Central memory CD4-positive, alpha-beta T cell (primary cell): ENCODE measurements at places on chromosomes 7 and 10.

DNA sequence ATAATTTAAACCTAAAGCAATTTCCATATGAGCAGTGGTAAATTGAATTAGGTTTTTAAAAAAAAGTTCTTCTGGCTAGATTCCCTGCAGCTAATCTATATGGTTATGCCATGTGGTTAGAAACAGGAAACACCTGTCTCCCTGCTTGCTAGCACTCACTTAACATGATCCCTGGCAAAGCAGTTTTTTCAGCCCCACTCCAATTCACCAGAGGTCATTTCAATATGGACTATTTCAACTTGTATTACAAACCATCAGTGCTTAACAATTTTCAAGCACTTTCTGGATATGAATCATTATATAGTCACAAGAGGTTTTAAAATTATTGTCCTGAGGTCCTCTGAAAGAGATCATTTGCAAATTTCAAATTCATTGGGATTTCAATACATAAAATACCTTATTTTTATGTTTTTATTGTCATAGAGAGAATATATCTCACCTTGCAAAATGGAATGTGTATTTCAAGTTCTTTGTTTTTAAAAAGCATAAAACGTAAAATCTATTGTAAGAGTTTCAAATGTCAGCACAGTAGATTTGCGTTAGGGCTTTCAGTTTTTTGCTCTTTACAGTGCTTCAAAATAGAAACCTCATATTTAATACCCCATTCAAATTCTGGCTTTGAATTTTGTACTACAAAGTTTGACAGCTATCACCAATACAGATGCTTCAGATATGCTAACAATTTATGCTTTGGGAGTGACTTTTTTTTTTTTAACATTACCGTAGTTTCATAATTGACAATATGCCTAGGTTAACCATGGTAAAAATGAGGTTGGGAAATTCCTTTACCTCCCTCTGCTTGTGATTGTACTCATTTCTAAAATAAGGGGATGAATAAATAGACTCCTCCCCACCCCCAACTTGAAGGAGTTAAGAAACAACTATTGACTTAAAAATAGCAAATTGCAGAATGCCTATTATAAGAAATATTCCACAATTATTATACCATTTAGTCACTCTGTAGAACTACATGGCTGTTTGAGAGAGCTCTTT, 117.5 kb upstream of the HGF start:
- no peak for DNase-seq

DNA sequence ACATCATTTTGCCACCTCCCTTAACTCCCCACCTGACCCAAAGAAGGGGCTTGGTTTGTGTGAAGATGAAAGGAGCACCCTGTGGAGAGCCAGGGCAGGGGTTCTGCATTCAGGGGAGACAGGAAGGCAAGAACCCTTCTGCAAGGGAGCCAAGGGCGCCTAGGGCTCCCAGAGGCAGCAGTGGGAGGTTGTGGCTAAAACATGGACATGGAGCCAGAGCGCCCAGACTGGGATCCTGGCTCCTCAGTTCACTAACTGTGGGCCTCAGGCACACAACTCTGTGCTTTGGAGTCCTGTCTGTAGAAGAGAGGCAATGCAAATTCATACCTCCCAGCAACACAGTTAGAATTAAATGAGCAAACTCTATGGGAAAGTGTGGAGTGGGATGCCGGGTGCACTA, 123.1 kb upstream of the MACROH2A2 start:
- no peak for DNase-seq

- DNase-seq: no peak
Observed at GRCh38 chr7:139708541-139708940, 69.3 kb downstream of the HIPK2 start.

DNA sequence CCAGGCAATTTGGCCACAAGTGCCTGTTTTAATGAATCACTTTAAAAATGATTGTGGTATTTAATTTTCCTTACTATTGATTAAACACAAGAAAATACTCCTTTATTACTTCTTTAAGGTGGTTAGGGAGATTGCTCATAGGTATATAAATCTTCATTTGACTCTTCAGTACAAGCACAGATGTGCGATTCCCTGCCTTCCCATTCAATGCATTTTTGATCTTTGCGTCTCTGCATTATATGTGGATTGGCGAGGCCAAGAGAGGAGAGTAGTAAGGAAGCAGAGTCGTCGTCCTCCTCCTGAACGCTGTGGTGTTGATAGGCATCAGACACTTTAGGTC, 683.7 kb downstream of the LRMDA start:
- DNase-seq: no peak

DNA sequence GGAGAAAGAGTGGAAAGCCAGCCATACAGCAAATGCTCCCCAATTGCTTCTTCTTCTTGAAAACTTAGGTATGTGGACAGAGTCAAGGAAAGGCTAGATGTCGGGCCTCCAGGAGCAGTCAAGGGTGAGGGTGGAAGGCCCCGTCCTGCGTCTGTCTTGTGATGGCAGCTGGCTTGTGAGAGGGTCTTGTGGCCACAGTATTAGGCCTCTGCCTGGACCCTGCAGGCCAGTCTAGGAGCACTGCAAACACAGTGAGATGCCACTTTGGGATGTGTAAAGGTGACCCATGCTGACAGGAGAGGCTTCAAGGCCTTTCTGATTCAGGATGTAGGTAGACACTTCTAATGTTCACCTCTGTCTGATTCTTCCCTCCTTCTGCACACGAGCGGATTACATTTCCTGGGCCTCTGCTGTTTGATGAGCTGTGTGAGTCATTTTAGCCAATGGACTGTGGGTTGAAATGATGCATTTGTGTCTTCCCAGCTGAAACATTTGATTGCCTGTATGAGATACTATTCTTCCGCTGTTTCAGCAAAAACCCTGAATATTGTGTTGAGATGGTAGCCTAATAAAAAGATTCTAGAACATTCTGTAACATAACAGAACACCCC, 135.4 kb downstream of the EMX2 start:
- no peak for DNase-seq

DNA sequence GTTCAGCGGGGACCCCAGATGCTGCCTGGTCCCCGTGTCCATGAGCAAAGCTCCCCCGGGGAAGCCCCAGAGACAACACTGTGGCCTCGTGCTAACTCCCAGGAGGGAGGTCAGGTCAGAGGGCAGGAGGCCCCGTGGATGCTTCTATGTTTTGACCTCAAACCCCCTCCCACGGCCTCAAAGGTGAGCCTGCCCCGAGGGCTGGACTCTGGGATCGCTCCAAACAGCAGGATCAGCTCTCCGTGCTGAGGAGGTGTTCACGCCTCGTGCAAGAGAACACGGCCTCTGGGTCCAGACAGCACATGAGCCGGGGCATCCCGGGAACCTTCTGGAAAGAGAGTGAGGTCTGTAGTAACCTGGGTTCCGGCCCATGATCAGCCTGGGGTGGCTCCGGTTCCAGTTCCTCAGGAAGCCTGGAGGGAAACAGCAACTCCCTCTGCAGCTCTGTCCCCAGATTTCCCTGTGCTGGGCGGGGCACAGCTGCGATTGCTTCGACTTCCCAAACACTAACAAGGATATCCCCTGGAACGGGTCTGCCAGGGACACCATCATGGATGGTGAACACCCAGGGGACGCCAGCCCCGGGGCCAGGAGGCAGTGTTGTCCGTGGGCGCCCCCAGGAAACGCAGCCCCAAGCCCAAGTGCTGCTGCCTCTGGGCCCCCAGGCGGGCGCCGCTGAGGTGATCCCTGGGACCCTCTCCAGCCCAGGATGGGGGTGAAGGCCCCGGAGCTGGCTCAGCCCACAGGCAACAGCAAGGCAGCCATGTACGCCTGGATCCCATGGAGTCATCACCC, 18.0 kb upstream of the INPP5A start:
- no peak for DNase-seq

DNA sequence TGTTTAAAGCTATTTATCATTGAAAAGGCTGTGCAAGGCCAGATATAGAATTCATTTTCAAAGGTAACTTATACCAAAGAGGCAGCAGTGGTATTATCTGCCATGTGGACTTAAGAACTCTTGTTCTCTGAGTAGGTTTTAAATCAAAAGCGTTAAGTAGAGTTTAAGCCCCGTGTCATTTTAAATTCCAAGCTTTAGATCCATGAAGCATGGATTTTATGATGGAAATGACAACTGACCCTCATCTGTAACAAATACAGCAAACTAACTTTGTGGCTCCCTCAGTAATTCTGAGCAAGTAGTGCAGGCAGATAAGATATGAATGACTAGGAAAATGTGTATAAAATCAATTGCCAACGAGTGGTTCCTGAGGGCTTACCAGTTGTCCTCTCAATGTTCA, 247.0 kb downstream of the WDR11 start:
- no peak for DNase-seq

- no peak for DNase-seq
Observed at GRCh38 chr10:106978756-106979155, 185.8 kb downstream of the SORCS1 start.

DNA sequence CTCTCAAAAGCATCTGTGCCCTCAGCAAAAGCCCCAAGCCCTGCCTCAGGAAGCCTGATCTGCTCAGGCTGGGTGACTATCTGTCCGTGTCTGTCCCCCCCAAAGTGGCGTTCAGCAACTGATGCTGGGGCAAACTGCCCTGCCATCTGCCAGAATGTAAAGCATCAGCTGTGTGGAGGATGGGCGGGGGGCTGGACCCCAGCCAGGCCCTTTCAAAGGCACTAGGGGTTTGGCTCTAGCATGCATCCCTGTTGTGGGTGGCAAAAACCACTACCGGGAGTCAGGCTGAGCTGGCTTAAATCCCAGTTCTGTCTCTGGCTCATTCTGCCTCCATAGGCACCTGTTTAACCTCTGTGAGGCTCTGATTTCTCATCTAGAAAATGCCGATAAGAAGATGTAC, 35.5 kb downstream of the GPRIN2 start:
- no peak for DNase-seq

DNA sequence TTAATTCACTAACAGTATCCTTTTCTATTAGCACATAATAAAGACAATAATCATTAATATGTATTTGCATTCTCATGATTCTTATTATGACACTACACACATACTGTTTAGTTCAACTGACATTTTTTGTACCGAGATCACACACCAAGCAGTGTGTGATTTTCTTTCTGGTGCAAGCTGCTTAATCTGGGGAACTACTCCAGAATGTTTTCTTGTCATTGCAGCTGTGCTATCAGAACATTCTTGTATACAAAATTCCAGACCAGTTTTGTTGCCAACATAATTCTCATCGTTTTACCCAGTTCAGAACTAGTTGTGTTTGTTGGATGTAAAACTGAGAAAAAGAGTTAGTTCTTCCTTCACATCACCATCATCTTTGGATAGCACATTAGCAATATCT, 37.4 kb downstream of the VKORC1L1 start:
- no peak for DNase-seq

DNA sequence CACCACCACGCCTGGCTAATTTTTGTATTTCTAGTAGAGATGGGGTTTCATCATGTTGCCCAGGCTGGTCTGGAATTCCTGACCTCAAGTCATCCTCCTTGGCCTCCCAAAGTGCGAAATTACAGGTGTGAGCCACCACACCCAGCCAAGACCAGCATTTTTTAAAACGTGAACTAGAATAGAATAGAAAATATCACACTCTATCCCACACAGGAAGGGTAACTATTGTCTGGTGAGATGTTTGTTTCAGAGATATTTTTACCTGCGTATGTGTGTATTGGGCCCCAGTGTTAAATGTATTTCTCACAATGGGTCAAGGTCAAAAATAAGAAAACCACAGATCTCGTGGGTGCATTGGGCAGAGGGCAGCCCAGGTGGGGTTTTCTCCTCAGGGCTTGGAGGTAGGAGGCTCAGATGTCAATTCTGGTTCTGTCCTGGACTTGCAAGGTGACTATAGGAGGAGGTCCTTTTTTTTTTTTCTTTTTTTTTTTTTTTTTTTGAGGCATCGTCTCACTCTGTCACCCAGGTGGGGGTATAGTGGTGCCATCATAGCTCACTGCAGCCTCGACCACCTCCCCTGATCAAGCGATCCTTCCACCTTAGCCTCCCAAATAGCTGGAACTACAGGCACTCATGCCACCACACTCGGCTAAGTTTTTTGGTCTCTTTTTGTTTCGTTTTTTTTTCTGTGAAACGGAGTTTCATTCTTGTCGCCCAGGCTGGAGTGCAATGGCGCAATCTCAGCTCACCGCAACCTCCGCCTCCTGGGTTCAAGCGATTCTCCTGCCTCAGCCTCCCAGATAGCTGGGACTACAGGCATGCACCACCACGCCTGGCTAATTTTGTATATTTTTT, 19.0 kb downstream of the SH2B2 start:
- DNase-seq: no peak

GRCh38 chr10:65231148-65231547, 1694.7 kb upstream of the LRRTM3 start:
- DNase-seq: no peak

GRCh38 chr10:28077889-28078288, 79.0 kb upstream of the ODAD2 start:
- DNase-seq: no peak

- no peak for DNase-seq
Observed at GRCh38 chr10:109947111-109947920, 24.0 kb upstream of the XPNPEP1 start.

- DNase-seq: no peak
Observed at GRCh38 chr10:34862892-34863291, 47.8 kb upstream of the PARD3 start.

DNA sequence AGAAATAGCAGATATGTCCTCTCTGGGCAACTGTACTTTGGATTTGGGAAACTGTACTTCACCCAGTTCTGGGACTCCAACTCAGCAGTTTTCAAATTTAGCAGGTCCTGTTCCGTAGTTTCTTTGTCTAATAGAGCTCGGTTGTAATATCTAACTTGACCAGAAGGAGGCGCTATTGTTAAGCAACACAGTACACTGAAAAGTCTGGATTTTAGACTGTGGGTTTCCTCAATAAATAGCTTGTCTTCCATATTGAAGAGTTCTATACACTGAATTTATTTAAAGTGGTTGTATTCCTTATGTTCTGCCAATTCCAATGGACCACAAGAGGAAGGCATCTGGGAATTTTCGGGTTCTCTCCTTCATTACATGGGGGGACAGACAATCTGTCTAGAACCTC, 39.8 kb downstream of the ELFN1 start:
- DNase-seq: no peak

- no peak for DNase-seq
Observed at GRCh38 chr10:123942114-123942861, 50.7 kb upstream of the CPXM2 start.

DNA sequence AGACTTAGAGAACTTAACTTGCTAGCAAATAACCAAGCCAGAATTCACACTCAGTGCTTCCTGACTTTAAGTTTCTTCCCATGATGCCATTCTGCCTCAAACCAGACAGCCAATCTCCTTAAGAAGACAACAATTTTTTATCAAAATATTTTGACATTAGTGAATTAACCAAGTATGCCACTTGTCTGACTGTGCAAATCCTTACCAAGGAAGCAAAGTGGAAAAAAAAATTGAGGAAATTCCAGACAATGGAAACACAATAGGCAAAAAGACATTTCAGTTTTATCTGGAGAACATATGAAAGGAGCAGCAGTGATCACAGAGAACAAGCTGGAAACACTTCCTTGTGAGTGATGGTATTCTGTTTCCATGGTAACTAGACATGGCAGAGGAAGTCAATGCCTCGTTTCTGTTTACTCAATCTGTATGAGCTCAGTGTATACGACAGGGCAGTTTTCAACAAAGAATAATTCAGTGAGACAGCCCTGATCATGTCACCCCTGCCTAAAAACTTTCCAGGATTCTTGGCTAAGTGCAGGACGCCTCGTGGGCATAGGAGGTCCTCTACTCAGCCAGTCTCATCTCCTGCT, 114.2 kb downstream of the DYNC1I1 start:
- DNase-seq: no peak
